Breast epithelium (tissue), 4 donors: ENCODE measurements at places on chromosomes 12 and 14. TPM values are rescaled to one million over a fixed set of nuclear protein-coding genes. Genes with fewer than 3 reads are reported as not detected.

DNA sequence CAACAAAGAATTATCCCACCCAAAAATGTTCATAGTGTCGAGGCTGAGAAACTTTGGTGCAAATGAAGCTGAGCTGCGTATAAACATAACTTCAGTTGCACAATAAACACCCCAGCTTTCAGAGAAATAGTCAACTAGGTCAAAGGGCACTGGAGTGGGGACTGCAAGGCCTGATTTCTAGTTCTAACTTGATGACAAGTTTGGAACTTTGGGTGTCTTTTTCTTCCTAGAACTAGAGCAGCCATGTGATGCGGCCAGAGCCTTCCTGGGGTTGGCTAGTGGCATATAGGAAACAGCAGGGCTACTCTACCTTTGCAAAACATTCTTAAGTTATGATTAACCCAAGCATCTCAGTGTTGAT, 298.4 kb upstream of the AMIGO2 start:
- H3K27ac ChIP-seq = peak overlapping the region; percentile 76
- H3K36me3 ChIP-seq = no peaks in the 10 kb centered on the region
- H3K4me3 ChIP-seq = no peak overlapping the region
- no peaks in the 10 kb centered on the region for H3K27me3 ChIP-seq
- H3K4me1 ChIP-seq = no peaks in the 10 kb centered on the region

DNA sequence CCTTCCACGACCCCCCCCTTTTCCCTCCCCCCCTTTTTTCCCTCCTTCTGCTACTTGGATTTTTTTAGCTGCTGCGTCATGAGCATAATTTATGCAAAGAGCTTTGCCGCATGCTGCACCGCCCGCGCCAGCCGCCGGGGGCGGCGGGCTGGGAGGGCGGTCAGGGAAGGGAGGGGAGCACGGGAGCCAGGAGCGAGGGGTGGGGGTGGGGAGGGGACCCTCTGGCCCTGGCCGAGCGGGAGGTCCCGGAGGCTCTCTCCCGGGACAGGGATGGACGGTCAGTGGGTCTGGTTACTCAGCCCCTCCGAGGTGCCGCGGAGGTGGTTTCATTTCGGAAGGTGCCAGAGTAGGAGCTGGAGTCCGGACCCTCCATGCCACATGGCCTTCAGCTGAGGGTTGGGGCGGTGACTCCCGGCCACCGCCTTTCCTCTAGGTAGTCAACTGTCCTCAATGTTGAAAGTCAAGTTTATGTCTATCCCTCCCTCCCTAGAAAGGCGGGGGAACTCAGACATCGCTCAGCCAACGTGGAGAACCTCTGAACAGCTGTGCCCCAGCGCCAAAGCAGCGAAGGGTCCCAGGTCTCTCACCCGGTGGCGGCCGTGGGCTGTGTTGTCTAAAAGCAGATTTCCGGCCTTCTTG, at the start of gene POU6F1:
Gene POU6F1 (minus strand): TSS at position 95 of the 639 bp plus-strand sequence. CDS start 11,226 bp downstream, outside the sequence.
- H3K4me1 ChIP-seq = no peaks in the 10 kb centered on the region
- peak within 1 kb of the TSS; percentile 91 for H3K4me3 ChIP-seq
- no peaks in the 10 kb centered on the region for H3K36me3 ChIP-seq
- peak within 1 kb of the TSS; percentile 96 for H3K27ac ChIP-seq
- no peaks in the 10 kb centered on the region for H3K27me3 ChIP-seq

DNA sequence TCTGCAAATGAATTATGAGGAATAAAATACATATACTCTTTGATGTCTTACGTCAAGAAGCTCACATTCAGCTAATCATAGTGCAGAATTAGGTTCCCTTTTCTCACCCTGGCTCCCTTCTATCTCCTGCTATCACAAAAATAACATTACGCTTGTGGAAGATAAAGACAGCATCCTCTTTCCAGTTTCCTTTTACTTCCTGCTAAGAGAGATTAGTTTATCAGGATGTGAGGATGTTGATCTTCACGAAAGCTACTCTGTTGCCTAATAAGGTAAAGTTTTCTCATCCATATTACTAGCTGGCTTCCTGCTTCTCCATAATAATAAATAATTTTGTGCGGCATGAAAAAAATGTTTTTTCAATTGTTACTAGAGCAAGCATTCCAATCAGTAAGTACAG, 217.7 kb upstream of the DCN start:
- no peaks in the 10 kb centered on the region for H3K27me3 ChIP-seq

DNA sequence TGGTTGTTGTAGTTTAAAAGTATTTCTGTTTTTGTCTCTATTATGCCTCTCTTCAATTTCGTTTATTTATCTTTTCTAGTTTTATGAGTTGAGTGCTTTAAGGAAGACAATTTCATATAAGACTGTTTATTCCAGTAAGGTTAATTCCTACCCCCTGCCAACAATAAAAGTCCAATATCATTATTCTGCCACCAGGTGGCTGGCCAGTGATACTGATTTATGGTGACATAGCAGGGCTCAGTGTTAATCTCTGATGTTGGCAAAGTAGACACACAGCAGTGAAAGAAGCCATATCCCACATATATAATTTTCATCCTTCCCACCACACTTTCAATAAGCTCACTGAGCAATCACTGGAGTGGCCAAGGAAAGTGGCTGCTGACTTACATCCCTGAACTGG, 69.0 kb upstream of the BMP4 start:
- no peaks in the 10 kb centered on the region for H3K4me1 ChIP-seq
- no peaks in the 10 kb centered on the region for H3K27me3 ChIP-seq
- no peak for DNase-seq

DNA sequence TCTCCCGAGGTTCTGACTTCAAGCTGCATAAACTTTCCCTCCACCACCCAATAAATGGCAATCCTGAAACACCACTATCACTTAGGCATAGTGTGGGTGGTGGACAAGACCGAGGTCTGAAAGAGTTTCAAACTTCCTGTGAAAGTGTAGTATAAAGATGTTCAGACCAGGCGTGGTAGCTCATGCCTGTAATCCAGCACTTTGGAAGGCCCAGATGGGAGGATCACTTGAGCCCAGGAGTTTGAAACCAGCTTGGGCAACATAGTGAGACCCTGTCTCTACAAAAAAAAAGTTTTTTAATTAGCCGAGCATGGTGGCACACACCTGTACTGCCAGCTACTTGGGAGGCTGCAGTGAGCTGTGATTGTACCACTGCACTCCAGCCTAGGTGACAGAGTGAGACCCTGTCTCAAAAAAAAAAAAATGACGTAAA, 61.9 kb downstream of the CCDC92 start:
- no peaks in the 10 kb centered on the region for H3K4me1 ChIP-seq
- H3K4me3 ChIP-seq = no peak overlapping the region
- no peaks in the 10 kb centered on the region for H3K36me3 ChIP-seq
- no peak for DNase-seq
- H3K27ac ChIP-seq = no peak overlapping the region
- H3K27me3 ChIP-seq = no peaks in the 10 kb centered on the region

GRCh38 chr14:53875324-53875897, 81.2 kb downstream of the BMP4 start:
- H3K4me3 ChIP-seq = no peak overlapping the region
- no peak for DNase-seq
- no peaks in the 10 kb centered on the region for H3K36me3 ChIP-seq
- H3K4me1 ChIP-seq = no peaks in the 10 kb centered on the region

- no peaks in the 10 kb centered on the region for H3K4me1 ChIP-seq
- no peaks in the 10 kb centered on the region for H3K27me3 ChIP-seq
- no peak for DNase-seq
- no peak overlapping the region for H3K27ac ChIP-seq
- H3K4me3 ChIP-seq = no peak overlapping the region
- peaks cover 9% of the 10 kb centered on the region for H3K36me3 ChIP-seq
Observed at GRCh38 chr12:132631666-132632065, 13.1 kb downstream of the P2RX2 start.

- peaks cover 28% of the 10 kb centered on the region for H3K27me3 ChIP-seq
- H3K27ac ChIP-seq = no peak overlapping the region
- H3K36me3 ChIP-seq = no peaks in the 10 kb centered on the region
- DNase-seq = no peak
Observed at GRCh38 chr14:63039866-63040265, 5.4 kb downstream of the KCNH5 start.

DNA sequence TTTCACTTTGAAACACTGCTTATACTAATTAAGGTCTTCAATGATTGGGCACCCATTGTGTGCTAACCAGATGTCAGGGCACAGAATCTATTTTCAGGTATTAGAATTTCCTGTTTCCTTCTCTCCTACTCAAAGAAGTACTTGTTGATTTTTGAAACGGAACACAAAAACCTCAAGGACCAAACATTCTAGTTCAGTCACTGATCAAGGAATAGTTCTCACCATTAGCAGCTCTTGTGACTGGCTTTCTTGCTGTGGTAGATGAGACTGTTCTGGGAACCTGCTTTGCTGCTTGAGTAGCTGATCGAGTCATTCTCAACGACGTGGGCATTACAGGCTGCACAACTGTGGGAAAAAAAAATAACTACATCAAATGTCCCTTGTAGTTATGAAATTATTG, 11.0 kb downstream of the DLGAP5 start:
- peak overlapping the region; percentile 73 for H3K27ac ChIP-seq
- H3K36me3 ChIP-seq = no peaks in the 10 kb centered on the region
- no peaks in the 10 kb centered on the region for H3K4me1 ChIP-seq

- no peak for DNase-seq
- no peaks in the 10 kb centered on the region for H3K27me3 ChIP-seq
- no peak overlapping the region for H3K27ac ChIP-seq
Observed at GRCh38 chr12:71684081-71684480, 1.8 kb upstream of the TMEM19 start.

GRCh38 chr12:27252934-27253333, 8.8 kb downstream of the STK38L start:
- no peaks in the 10 kb centered on the region for H3K36me3 ChIP-seq
- no peak overlapping the region for H3K27ac ChIP-seq
- no peak overlapping the region for H3K4me3 ChIP-seq
- DNase-seq = no peak
- H3K27me3 ChIP-seq = no peaks in the 10 kb centered on the region
- H3K4me1 ChIP-seq = no peaks in the 10 kb centered on the region

- H3K27ac ChIP-seq = peak overlapping the region; percentile 94
- peaks cover 25% of the 10 kb centered on the region for H3K4me1 ChIP-seq
- no peak overlapping the region for H3K4me3 ChIP-seq
- H3K27me3 ChIP-seq = no peaks in the 10 kb centered on the region
Observed at GRCh38 chr14:70665448-70666360, 24.0 kb downstream of the TTC9 start.

DNA sequence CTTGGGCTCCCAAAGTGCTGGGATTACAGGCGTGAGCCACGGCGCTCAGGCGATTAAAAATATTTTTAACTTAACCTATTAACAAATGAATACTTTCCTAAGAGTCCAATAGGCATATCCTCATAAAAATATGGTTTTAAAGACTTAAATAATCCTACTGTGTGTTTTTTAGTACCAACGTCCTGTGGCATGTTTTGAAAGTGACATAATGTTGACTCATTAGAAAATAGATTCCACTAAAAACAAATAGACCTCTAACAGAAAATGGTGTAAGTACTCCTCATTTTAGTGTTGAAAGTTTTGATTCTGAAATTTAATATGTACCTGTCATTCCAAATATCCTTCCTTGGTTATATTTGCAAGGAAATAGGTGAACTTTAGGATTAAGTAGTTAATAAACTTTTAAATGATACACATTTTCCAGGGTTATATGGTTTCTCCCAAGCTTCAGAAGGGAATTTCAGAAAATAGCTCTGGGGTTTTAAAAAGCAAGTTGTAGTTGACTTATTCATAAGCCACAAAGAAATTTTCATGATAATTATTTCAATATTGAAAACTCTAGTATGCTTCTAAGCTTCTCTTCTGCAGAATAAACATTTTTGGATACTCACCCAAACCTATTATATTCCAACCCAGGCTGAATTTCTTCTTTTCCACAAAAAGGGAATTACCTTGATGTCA, 12.1 kb upstream of the LUM start:
- H3K27ac ChIP-seq = peak overlapping the region; percentile 3
- no peak overlapping the region for H3K4me3 ChIP-seq
- no peaks in the 10 kb centered on the region for H3K36me3 ChIP-seq
- no peak for DNase-seq
- H3K27me3 ChIP-seq = no peaks in the 10 kb centered on the region
- no peaks in the 10 kb centered on the region for H3K4me1 ChIP-seq

- no peaks in the 10 kb centered on the region for H3K27me3 ChIP-seq
- DNase-seq = no peak
- H3K4me3 ChIP-seq = no peak overlapping the region
- H3K36me3 ChIP-seq = no peaks in the 10 kb centered on the region
- no peaks in the 10 kb centered on the region for H3K4me1 ChIP-seq
- H3K27ac ChIP-seq = no peak overlapping the region
Observed at GRCh38 chr12:61018571-61018970, 1241.6 kb upstream of the USP15 start.

DNA sequence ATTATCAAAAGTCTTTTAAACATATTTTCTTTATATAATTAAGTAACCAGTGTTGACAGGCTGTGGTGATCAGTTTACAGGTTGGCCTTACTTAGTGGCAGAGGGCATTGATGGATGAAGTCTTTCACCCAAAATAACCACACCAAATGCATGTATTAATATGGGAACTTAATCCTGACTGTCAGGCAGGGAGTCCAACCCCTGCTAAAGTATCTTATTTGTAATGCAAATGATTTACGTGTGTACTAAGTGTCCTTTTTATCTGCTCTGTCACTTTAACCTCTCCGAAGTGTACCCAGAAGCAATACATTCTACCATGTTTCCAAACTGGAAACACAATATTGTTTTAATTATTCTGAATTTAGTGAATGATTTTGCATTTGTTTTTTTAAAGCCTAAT, 1.4 kb downstream of the MYBPC1 start:
- H3K27ac ChIP-seq = no peak overlapping the region
- DNase-seq = no peak

GRCh38 chr12:51847643-51848325, 734 bp downstream of the FIGNL2 start:
- no peaks in the 10 kb centered on the region for H3K36me3 ChIP-seq
- H3K4me3 ChIP-seq = peak overlapping the region; percentile 87
- H3K27me3 ChIP-seq = no peaks in the 10 kb centered on the region
- no peaks in the 10 kb centered on the region for H3K4me1 ChIP-seq

GRCh38 chr12:110371408-110372055, 32.0 kb downstream of the ANAPC7 start:
- DNase-seq = no peak
- no peaks in the 10 kb centered on the region for H3K36me3 ChIP-seq
- no peaks in the 10 kb centered on the region for H3K27me3 ChIP-seq

- H3K4me3 ChIP-seq = peak overlapping the region; percentile 43
- H3K27me3 ChIP-seq = no peaks in the 10 kb centered on the region
- H3K4me1 ChIP-seq = peaks cover 44% of the 10 kb centered on the region
- H3K27ac ChIP-seq = peak overlapping the region; percentile 98
Observed at GRCh38 chr12:47812797-47813510, 6.7 kb downstream of the HDAC7 start.

DNA sequence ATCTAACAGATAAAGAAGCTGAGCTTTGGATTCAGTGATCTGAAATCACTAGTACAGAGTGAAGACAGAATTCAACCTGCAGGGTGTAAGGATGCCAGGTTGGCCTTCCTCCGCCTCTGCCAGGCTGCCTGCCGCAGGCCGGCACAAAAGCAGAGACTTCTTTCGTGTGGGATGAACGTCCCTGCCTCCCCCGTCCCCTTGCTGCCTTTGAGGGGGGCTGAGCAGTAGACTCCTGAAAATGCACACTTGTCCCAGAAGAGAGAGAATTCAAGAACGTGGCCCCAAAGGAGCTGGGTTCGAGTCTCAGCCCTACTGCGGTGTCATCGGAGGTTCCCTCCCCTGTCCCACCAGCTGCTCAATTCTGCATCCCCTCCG, 154.3 kb downstream of the BCL11B start:
- no peak overlapping the region for H3K27ac ChIP-seq
- H3K4me3 ChIP-seq = no peak overlapping the region
- H3K27me3 ChIP-seq = no peaks in the 10 kb centered on the region
- no peaks in the 10 kb centered on the region for H3K36me3 ChIP-seq

The SLCO1B1 gene
- total RNA-seq = 0.15 TPM

The PRR4 gene
- 2.4 TPM for total RNA-seq

The RHEBL1 gene
- 0.59 TPM for total RNA-seq

The GLT8D2 gene
- total RNA-seq = 20.8 TPM

The CAPRIN2 gene
- 37.9 TPM for total RNA-seq

The NKX2-1 gene
- total RNA-seq = not detected

The SRSF9 gene
- total RNA-seq = 82.5 TPM

The AICDA gene
- not detected for total RNA-seq

The GYS2 gene
- 0.15 TPM for total RNA-seq
